AG04449 (cell line): ENCODE measurements at places on chromosomes 11 and 22.

- no peak for DNase-seq
These were observed 52.9 kb downstream of the ST14 start for GRCh38 chr11:130212431-130212961.

GRCh38 chr11:834371-835316 lies 1.9 kb downstream of the CD151 start:
- peak; percentile 55 for DNase-seq

DNA sequence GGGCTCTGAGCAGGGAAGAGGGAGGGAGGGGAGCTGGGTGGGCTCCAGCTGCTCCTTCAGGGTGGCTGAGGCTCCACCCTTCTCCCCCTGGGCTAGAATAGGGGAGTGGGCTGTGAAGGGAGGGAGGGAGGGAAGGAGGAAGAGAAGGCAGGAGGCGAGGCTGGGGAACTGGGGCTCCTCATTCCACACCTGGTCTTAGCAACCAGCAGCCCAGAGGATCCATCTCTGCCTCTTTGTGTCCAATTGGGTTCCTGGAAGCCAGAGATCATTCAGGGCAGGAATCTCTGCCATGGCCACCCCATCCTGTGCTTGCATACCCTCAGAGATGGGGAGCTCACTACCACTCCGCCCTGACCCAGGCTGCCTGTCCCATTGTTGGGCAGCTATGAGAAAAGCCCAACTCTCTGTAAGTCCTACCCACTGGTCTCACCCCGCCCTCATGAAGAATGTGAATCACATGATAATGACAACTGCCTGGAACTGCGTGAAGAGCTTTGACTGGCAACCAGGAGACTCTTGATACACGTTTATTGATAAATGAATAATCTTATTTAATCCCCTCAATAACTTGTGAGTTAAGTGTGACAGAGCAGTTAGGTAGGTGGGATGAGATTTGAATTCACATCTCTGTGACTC lies 7.9 kb downstream of the NCF4 start:
- no peak for DNase-seq

DNA sequence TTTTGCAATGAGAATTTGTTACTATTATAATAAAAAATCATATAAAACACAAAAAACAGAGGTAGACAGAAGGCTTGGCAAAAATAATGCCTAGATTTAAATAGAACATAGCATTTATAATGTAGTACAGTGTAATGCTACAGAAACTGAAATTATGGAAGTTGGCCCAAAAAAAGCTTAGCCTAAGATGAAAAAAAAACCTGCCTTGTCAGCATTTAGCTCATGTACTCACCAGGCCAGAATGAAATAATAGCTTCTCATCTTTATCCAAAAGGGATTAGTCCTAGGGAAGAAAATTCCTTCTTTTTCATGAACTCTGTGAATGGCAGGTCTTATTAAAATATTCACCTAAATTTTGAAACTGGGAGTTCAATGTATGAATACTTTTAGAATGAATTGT lies 951.1 kb downstream of the LRRC4C start:
- DNase-seq = no peak

DNA sequence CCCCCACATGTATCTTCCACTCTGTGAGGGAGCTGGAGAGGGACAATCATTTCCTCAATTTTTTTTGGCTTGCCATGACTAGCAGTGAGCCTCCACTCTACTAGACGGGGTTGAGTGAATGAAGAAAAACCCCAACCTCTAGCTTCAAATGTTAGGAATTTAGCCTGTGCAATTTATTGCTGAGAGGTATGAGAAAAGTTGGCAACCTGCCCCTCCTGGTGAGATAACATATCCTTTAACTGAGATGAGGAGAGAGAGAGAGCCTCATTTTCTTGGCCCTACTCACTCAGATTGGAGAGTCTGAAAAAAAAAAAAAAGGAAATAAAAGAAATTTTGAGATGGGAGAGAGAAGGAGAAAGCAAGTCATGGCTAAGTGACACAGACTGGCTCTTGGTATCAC lies 218.2 kb upstream of the CARD18 start:
- no peak for DNase-seq

DNA sequence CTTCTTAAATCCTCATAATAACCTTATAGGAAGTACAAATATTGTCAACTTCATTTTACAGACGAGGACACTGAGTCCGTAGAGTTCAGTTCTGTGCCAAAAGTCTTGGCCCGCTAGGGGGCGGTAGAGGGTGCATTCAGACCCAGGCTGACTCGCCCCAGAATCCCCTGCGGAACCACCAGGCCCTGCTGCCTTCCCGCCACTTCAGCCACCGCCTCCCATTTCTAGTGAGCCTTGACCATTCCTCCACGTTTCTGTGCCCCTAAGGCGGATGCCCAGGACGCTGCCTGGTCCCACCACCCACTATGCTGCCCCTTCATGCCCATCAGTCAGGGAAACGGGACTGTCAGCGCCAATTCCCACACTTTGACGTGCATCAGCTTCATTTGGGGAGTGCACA lies 19.1 kb downstream of the SYT13 start:
- no peak for DNase-seq

DNA sequence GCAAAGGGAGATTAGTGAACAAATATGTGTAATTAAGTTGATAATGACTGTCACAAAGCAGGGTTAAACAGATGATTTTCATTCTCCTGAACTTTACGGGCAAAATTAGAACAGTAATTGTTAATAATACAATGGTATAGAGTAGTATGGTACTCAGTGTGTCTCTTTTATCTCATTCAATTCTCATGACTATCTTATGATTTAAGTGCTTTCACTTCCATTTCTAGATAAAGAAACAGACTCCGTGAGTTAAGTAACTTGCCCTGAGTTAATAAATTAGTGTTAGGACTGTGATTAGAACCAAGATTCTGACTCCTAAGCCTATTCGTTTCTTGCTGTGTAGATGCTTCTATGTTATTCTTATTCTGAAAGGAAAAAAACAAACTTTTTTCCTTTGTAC lies 22.0 kb downstream of the PIH1D2 start:
- DNase-seq = no peak

- DNase-seq = no peak
These were observed 66.8 kb downstream of the THAP12 start for GRCh38 chr11:76313913-76314740.

GRCh38 chr22:21666786-21667185 lies 974 bp downstream of the PPIL2 start:
- DNase-seq = no peak

GRCh38 chr22:30140414-30140813 lies 60.1 kb downstream of the HORMAD2 start:
- DNase-seq = no peak

GRCh38 chr11:47186700-47187695 lies 764 bp upstream of the PACSIN3 start:
- DNase-seq = no peak

DNA sequence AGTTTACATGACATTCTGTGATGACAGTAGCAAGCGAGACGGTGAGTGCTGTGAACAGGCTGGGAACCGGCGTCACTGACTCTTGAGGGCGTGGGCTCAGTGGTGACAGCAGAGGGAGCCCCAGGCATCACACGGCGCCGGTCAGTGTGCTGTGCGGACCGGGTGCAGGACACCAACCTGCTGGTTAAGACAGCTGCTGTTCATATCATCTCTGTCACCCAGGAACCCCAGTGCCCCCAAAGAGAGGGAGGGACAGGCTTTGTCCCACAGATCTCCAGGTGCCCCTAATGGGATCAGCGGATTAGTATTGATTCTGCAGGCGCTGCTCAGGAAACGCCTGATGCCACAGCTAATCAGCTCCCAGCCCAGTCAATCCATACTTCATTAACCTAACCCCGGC lies 18.4 kb downstream of the B3GAT1 start:
- DNase-seq = no peak

DNA sequence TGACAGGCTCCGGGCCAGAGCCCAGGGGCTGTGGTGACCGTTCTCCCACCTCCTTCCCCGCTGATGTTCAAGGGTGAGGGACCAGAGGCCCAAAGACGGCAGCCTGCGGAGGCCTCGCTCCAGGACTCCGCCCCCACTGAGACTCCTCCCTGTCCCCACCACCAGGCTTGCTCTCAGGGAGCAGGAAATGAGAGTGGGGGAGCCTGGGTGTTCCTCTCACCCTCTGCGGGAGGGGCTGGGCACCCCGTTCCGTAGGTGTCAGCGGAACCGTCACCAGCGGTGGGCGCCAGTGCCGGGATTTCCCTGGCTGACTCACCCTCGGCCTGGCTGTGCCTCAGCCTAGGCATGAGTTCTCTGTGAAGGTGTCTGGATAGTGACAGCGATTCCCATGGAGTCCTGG lies 15.7 kb downstream of the DAGLA start:
- DNase-seq = peak; percentile 28

DNA sequence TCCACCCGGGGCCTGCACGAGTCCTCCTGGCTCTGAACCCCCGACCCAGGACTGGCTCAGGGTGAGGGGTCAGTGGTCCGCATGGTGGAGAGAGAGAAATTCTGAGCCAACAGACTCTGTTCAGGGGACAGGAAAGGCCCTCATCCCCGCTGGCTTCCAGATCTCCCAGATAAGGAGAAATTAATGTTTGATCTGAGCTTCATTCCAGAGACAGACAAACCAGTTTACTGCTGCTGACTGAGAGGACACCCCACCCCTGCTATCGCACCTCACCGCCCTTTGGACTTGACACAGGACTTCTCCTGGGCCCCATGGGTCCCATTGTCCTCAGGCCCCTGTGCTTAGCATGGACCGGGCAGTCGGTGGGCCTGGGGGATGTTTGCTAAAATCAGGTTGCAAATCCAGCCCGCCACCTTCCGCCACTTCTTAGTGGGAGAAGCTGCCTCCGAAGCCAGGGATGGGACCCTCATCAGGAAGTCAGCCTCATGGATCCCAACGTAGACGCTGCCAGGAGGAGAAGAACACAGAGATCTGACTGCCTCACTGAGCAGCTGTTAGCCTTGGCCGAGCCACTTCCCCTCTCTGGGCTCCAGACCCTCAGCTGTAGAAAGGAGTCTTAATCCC lies 11.2 kb upstream of the UPK3A start:
- DNase-seq = no peak

GRCh38 chr11:33531743-33532181 lies 168.9 kb downstream of the C11orf91 start:
- DNase-seq = peak; percentile 46

- DNase-seq = no peak
These were observed 1310.3 kb downstream of the TBC1D22A start for GRCh38 chr22:48072777-48073176.

- DNase-seq = no peak
These were observed 12.1 kb downstream of the CCDC81 start for GRCh38 chr11:86386746-86387145.

DNA sequence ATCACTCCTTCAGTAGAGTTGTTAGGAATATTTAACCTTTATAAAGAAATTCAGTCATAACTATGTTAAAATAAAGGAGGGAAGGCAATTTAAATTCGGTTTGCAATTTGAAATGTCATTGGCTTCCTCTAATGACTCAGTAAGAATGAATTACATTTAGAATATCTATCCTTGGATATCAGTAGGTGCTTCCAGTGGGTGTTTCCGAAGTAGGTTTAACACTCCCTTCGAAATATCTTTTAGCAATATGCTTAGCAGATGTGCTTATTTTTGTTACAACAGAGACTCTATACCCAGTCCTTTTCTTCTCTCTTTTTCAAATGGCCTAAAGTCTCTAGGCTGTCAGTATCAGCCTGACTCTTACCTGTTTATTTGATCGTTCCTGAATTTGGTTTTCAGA lies 103.7 kb upstream of the RASSF10 start:
- DNase-seq = no peak

DNA sequence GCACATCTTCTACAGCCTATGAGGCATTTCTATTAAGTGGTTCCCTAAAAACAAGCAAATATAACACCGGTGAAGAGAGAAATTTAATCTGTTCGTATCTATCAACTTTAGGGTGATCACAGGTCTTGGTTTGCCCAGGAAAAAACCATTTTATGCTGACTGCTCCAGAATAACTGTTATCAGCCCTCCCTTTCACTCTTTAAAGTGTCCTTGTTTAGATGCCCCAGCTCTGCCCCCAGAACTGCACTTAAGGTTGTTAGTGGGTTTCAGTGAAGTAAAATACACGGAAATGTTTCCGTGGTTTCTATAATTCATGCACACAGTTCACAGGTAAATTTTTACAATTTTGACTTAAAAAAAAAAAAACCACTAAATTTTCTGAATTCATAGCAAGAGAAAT lies 70.0 kb downstream of the NARS2 start:
- DNase-seq = no peak

DNA sequence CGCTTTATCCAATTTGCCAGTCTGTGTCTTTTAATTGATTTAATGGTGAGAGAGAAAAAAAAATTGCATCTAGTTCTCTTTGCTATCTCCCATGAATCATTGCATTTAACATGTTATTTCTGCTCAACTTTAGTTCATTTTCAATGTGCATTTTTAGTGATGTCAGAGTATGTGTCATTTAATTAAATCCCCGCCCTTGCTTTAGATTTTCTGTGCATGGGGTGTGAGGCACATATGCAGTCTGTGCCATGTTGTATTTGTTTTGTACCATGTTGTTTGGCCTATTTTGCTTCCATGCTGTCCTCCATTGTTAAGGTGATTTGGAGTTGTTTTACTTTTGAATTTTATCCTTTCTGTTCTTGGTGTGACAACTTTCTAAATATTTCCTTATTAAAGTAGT lies 8.3 kb upstream of the NCR3LG1 start:
- no peak for DNase-seq

- DNase-seq = no peak
These were observed 116.0 kb upstream of the ANO1 start for GRCh38 chr11:69962152-69962551.

DNA sequence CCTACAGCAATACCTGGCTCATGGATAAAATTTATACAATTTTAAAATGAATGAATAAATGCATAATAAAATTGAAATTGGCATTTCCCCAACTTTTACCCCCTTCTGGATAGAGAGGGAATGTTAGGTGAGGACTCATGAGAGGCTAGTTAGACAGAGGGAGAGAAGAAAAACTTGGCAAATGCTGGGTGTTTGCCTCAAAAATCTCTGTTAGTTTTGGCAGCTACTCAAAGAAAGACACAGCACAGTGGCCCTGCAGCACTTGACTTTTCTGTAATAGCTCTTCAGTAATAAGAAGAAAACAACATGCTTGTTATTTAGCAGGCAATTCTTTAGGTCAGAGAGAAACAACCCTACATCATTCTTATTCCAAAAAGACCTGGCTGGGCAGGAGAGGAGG lies 20.7 kb upstream of the IZUMO1R start:
- DNase-seq = no peak

GRCh38 chr11:27429761-27430393 lies 42.7 kb downstream of the LGR4 start:
- DNase-seq = no peak

DNA sequence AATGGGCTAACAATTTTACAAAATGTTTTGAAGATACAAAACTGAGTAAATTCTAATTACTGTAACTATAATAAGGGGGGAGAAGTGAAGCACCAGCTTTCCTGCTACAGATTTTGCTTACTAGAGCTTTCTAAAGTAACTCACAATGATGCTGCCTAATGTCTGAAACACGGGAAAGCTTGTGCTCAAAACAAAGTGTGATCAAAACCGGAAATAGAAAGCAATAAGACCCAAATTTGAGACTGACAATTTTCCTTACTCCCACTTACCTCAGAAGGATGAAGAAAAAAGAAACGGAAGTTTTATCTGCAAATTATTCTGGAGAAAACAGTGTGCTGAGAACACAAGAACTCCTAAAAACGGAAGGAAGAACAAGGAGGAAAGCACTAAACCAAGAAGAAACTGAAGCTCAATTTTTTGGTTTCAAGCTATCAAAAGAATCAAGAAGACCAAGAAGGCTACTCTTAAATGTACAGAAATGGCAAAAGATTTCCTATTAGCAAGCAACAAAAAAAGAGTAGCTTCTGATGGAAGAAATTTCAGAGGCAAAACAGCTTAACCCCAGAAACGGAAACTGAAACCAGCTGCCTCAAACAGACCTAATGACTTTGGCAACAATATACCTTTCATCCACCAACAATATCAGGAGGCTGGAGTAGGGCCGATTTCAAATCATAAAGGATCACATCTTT lies 33.4 kb downstream of the AMBRA1 start:
- no peak for DNase-seq

- DNase-seq = no peak
These were observed 2.3 kb downstream of the C1QTNF6 start for GRCh38 chr22:37185646-37186227.
